Stimulated activated CD4-positive, alpha-beta T cell treated with anti-CD3 and anti-CD28 coated beads, Interleukin-1b, Interleukin-23, amount 100 ng/mL, for 1 hour (primary cell): ENCODE measurements at places on chromosomes 13 and 19.
A peak's percentile ranks its signal among the peaks of the same experiment; 100 is the strongest.

GRCh38 chr13:20348018-20348417 is 115.9 kb upstream of the GJB6 start:
- no peak for DNase-seq

DNA sequence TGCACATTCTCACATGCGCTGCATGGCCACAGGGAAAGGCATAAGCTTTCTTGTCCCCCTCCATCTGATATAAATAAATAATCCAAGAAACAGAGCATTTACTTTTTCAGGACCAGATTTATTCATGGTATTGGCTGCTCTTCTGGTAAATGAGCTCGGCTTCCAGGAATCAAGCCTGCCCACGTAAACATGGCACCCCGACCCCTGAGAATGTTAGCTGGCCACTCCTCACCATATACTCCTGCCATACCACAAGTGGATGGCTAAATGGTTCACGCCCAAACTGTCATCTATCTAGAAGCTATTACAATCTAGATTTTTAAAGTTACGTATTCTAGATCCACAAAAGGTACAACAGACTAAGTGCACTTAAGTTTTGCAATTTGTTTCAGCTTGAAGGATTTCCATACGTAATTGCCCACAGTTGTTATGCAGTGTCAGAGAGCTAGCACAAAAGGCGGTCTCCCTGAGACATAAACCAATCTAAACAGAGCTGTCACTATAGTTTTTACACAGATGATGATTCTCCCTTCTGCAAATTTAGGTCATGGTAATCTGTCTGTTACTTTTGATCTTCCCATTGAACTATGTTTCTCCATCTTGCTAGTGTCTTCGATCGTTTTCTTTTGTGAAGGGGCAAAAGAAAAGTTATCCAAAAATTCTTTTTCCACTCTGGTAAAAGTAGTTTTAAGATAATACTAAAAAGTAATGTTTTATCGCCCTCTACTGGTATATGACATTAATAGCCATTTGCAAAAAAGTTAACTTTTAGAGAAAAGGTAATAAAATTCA is 16.2 kb upstream of the FOXO1 start:
- no peak for DNase-seq

DNA sequence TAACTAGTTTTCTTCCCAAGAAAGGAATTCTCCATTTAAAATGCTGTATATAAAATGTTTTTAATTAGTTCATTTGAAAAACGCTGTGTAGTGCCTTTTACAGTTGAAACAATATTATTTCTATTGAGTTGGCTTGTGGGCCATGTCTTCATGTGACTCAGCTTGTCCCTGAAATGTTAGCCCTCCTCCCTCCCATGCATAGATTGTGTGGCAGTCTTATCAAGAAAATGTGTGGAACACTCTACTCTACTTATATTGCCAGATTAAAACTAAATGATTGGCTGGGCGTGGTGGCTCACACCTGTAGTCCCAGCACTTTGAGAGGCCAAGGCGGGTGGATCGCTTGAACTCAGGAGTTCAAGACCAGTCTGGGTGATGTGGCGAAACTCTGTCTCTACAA is 33.4 kb downstream of the TFDP1 start:
- no peak for DNase-seq

DNA sequence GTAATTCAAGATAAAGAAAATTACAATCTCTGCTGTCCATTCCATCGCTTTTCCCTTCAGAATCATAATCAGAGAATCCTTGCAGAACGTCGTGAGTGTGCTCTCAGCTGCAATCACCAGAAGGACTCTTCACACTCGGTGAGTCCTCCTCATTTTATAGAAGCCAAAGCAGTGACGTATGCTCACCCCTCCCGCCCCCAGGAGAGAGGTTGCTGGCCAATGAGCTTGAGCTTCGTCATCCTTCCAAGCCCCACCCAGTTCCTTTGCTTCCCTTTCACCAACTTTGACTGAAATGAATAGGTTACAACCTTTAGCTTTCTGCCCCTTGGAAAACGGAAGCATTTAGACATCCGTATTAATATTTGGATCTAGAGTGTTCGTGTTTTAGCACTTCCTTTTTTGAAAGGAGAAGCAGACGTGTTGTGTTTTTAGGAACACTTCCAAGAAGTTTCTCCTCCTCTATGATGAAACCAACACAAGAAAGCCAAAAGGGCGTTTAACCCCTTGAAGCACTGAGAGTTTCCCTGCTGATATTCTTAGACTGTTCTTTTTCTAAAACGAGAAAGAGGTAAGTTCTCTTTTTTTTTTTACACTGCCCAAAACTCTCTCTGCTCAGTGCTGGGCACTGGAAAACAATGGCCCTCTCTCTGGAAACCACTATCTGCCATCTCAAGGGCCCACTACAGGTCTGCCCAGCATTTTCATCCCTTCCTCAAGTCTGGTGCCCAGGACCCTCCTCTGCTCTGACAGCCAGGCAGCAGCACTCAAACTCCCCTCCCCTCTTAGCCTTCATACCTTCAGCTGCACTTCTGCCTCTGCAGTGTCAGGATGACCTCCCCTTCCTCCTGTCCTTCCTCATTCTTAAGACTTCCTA is 44.3 kb upstream of the CEACAM21 start:
- peak; percentile 44 for DNase-seq

- DNase-seq: no peak
Measured at GRCh38 chr13:64186503-64187250, 2771.0 kb upstream of the PCDH20 start.

DNA sequence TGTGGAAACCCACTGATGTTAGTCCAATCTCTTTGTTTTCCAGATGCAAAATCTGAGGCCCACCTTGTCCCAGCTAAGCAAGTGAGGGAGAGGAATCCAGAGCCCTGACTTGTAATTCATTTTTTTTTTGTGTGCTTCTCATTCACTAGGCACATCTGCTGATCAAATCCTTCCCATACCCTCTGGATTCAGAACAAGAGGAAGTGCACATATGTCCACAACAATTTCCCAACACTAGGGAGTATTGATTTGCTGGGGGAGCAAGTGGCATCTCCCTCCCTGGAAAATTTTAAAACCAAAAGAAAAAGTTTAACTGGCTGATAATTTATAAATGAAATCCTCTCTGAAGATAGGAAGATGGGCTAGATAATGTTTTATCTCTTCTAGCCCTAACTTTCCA is 94.6 kb upstream of the RFC3 start:
- DNase-seq: no peak
